ENCODE measurements at places on chromosomes 3 and 15. TPM values are rescaled to one million over a fixed set of nuclear protein-coding genes. Genes with fewer than 3 reads are reported as not detected.

AGBL1 gene
- not detected for total RNA-seq

CX3CR1 gene
- total RNA-seq, result 0.16 TPM

PRRT3 gene
- 6.0 TPM for total RNA-seq

IL17RE gene
- 3.2 TPM for total RNA-seq

SLC24A5 gene
- total RNA-seq, result 0.16 TPM

MST1R gene
- total RNA-seq, result 1.1 TPM

TMEM212 gene
- not detected for total RNA-seq

STRC gene
- not detected for total RNA-seq

CHST2 gene
- 45.2 TPM for total RNA-seq

PPARG gene
- total RNA-seq, result 20.8 TPM
